ENCODE measurements at places on chromosomes 2 and 18.

GRCh38 chr2:233700028-233700635 lies 7.4 kb downstream of the UGT1A6 start:
- DNase-seq: peak; percentile 17

GRCh38 chr18:74896390-74896991 lies 298.8 kb downstream of the ZNF407 start:
- DNase-seq: no peak

DNA sequence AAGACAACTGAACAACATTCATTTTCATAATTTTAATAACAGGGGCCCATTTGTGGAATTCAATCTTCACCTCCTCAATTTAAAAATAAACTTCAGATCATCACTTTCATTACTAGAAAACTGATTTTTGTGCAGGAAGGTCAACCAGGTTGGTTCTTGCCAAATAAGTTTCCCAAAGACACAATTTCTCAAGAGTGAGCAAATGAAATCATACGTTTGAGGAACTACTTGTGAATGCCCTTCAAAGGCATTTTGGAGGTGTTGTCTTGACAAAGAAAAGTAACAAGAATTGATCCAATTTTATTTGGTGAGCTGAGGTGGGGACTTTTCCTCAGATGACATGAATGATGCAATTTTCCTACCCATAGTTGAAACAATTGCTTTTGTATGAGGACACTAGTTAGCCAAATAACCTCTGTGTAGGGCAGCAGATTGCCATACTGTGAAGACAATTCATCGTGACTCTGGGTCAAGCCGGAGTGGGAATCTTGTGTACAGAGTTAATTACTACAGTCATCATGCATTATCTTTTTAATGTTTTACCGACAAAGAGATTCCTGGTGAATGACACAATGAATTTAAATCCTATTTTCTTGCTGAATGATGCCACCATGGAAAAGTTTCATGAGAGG lies 121.8 kb downstream of the TGFA start:
- no peak for DNase-seq

DNA sequence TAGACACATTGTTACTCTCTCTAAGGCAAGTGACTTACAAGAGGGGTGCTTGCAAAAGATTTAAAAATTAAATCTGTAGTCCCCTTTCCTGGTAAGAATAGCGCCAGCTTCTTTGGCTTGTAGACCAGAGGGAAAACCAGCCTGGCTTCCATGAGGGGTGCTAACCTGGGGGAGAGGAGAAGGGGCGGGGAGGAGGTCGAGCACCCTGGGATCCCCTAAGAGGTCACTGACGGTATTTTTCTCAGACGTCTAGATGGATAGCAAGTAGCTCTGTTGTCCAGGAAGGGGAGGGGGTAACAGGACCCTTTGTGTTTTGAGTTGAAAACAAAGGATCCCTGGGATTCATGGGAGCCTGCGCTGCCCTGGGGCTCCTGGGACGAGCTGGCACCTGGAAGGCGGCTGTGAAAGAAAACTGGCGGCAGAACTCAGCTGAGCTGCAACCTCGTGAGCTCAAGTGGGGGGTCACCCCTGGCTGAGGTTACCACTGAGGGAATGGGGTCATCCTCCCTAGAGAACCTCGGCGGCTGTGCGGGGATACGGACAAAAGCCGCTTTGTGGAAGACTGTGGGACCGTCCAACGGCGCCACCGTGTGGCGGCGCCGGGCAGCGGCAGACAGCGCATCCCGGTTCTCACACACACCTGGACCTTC lies 37.8 kb upstream of the MRPL19 start:
- DNase-seq: peak; percentile 43

DNA sequence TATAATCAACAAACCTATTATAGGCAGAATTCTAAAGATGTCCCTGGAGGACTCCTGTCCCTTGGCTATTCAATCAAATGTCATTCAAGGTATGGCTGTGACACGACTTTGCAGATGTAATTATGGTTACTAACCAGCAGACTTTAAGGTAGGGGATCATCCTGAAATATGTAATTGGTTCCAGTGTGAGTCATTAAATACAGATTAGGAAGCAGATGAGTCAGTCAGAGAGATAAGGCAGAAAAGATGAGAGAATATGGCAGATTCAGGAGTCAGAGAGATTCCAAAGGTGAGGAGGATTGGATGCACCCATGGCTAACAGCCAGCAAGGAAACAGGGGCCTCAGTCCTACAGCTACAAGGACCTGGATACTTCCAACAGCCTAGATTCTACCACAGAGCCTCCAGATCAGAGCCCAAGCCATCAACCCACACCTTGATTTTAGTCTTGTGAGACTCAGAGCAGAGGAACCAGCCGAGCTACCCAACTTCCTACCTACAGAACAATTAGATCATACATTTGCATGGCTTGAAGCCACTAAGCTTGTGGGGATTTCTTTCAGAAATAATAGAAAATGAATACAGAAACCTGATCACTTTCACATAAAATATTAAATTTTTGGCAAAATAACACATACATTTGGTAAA lies 11.2 kb upstream of the PROM2 start:
- no peak for DNase-seq

DNA sequence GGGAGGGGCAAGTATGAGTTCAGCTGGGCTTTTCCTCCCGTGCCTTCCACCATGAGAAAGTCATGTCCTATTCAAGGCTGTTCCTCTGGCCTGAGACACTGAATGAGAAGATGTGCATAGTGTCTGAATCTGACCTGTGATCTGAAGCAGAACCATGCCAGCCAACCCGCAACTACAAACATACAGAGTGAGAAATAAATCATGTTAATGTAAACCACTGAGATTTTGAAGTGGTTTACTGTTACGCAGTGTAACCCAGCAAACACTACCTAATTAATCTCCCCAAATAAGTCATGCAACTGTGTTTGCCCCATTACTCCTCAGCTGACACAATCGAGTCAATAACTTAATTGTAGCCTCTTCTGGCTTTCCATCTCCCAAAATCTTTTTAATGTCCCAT lies 49.2 kb downstream of the METTL4 start:
- no peak for DNase-seq

DNA sequence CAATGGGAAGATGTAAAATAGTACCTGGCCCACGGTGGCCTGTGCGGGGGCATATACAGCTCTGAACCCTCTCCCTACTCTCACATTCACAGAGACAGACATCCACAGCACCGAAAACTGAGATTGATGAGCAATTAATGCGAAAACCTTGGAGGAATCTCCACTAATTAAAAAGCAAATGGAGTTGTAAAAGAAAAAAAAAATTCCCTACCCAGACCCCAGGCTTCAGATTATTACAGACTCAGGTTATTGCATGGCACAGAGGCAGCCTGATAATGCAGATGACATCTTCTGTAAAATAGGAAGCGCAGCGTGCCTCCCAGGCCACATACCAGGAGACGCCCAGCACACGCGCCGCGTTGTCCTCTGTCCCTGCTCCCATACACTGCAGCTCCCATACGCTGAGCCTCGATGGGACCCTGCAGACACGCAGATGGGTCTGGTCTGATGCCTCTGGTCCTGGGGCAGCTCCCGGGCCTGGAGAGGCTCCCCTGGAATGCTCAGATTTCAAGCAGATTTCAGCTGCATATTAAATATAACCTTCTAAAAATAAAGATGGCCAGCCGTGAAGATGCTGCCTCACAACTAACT lies 496.1 kb upstream of the MYT1L start:
- no peak for DNase-seq

DNA sequence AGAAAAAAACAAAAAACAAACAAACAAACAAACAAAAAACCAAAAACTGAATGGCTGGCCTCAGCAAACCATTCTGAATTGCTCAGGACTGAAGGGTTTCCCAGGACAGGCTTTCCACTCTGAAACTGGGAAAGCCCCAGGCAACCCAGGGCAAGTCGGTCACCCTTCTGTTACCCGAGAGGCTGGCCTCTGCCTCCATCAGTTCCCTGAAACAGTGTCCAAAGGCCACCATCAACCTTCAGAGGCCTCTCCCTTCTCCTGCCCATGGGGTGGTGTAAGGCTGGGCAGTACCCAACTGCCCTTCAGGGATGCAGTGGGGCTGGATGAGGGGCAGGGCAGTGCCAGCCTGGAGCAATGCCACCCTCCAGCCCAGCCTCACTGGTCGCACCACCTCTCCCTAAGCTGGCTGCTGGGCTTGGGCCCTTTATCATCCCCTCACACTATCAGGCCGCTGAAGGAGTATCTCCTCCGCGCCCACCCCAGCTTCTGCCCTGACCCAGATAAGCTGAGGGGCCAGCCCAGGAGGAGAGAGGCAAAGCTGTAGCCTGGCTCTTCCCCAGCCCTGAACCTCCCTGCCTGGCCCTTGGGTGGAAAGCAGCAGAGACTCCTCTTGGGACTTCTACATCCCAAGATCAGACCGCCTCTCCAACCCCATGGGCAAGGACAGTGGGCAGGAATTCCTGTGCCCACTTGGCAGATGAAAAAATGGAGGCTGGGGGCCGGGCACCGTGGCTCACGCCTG lies 35.9 kb downstream of the ZFP36L2 start:
- no peak for DNase-seq

DNA sequence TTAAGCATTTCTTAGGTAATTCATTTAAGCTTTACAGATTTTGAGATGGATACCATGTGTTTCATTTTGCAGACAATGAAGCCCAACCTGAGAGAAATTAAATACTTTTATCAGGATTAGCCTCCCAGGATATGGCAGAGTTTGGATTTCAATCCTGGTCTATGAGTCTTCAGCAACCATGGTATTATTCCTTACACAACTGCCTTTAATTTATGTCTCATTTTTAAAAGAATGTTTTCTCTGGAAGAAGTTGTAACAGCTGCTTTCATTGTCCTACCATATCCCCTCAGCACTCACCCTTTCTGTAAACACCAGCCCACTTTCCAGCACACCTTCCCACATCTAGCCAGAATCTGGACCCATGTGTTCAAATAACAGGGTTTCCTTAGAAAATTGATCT lies 863.7 kb upstream of the VRK2 start:
- peak; percentile 8 for DNase-seq

DNA sequence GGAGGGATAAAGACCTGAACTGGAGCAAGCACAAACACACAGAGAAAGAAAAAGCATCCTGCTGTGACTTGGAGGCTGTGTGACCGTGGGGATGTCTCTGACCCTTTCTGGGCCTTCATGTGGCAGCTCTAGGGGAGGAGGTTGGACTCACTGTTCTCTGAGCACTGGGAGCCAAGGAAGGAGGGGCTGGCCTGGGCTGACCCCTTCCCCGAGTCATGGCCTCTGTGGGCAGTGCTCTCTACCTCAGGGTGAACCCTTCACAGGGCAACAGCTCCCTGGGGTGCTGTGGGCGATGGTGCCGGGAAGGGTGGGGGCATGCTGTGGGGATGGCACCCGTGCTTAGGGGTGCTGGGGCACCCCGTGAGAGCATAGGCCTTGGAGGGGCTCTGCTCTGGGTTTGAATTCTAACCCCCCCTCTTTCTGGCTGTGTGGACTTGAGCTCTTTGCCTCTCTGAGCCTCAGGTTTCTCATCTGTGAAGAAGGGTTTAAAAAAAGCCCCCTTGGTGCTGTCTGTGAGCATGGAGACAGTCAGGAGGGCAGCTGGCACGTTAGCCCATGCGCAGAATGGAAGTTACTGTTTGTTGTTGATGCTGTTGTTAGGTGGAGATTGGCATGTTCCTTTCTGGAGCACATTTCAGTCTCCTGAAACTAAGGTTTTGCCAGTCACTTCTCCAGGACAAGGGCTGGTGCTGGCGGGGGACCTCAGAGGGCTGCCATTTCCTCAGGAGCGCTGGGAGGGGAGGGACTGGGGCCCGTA lies 700 bp downstream of the TOGARAM2 start:
- DNase-seq: peak; percentile 21

DNA sequence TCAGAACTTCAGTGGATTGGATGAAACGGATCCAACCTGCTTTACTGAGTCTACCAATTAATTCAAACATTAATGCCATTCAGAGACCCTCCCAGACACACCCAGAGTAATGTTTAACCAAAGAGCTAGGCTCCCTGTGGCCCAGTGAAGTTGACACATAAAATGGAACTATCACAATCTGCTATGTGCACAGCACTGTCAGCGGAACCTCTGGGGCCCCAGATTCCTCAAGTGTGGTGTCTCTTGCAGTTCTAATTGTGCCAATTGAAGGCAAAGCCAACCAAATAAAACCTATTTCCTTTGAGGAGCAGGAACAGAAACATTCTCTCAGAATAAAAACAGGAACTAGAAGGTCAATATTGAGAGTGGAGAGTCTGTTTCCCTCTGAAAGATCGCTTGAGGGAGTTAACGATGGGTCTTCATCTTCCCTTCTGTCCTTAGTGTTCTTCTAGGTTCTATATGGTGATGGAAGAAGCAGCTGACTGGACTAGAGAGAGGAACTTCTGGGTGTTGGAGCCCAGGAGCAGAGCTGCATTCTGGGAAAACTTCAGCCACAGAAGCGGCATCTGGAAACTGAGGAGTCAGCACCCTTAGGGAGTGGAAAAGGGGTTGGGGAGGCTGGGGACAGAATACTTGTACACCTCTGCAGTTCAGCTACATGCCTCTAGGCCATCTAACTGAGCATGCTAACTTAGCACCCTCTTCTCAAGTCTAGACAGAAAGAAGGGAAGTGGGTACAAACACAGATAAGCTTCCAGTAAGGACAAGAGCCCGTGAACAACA lies 174.4 kb upstream of the FBXO11 start:
- no peak for DNase-seq

- DNase-seq: no peak
Measured at GRCh38 chr18:78974115-78974761, 5.4 kb upstream of the SALL3 start.

DNA sequence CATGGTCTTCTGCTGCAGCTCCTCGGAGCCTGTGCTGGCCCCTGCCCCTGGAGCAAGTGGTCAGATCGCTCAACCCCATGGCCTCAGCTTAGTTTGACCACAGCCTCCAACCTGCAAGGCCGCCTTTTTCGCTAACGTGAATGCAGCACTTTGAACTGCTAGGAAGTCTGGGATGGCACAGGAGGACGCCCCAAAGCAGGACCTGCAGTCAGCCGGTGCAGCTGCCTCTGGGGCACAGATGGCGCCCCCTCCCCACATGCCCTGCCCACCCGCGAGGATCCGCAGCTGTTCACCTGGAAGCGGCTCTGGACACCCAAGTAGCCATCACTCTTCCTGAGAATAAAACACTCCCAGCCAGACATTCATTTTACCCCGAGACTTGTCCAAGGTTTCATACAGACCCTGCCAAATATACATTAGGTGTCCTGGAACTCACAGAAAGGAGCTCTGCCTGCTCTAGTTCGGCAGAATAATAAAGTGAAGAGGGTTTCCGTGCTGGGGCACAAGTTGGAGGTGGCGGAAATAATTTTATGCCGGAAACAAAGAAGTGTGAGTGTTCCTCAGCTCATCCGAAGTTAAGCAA lies 510.1 kb downstream of the EIPR1 start:
- DNase-seq: no peak

DNA sequence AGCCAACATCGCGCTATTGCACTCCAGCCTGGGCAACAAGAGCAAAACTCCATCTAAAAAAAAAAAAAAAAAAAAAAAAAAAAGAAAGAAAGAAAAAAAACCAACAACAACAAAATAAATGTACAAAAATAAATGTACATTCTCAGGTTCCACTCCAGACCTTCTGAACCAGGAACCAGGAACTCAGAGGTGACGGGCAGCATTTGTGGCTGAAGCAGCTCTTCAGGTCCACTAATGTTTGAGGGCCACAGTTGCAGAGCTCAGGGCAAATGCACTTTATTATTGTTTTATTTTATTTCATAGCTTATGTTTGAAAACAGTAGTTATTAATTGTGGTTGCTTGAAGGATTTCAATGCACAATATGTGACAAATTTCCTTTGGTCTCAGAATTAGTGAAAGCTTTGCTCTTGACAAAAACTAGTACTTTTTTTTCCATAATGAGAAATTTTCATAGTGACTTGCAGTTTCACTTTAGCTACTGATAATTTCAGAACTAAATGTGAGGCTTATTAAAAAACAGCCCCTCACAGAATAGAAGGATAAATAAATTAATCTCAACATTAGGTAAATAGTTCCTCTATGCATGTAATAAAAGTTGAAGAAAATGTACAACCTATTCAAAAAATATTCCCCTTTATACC lies 378.4 kb upstream of the SPHKAP start:
- DNase-seq: no peak

- DNase-seq: no peak
Measured at GRCh38 chr18:59353079-59353680, 5.9 kb downstream of the LMAN1 start.
